Effector memory CD4-positive, alpha-beta T cell (primary cell): ENCODE measurements at places on chromosomes 2 and 18.

- no peaks in the 10 kb centered on the region for H3K36me3 ChIP-seq
- no peak overlapping the region for H3K4me3 ChIP-seq
- no peak overlapping the region for H3K27ac ChIP-seq
- no peak for DNase-seq
Observed at GRCh38 chr2:159635006-159635789, 18.9 kb upstream of the BAZ2B start.

DNA sequence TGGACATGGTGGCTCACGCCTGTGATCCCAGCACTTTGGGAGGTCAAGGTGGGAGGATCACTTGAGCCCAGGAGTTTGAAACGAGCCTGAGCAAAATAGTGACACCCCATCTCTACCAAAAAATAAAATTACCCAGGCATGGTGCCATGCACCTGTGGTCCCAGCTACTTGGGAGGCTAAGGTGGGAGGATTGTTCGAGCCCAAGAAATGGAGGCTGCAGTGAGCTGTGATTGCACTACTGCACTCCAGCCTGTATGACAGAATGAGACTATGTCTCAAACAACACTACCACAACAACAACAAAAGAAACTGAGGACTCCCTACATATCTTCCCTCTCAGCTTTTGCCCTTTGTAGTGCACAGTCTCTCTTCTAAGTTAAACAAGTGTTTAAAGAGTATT lies 53.3 kb upstream of the UPP2 start:
- DNase-seq: no peak
- H3K36me3 ChIP-seq: no peaks in the 10 kb centered on the region
- H3K27ac ChIP-seq: no peak overlapping the region
- no peaks in the 10 kb centered on the region for H3K4me1 ChIP-seq
- no peak overlapping the region for H3K4me3 ChIP-seq
- peaks cover 7% of the 10 kb centered on the region for H3K27me3 ChIP-seq

DNA sequence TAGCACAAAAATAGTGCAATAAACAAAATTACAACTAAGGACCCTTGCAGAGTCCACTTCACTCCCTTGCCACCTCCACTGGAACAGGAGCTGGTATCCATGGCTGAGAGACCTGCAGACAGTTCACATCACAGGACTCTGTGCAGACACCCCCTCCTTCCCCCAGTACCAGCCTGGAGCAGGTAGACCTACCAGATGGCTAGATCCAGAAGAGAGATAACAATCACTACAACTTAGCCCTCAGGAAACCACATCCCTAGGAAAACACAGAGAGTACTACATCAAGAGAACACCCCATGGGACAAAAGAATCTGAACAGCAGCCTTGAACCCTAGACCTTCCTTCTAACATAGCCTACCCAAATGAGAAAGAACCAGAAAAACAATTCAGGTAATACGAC lies 49.8 kb downstream of the FBXO15 start:
- no peak overlapping the region for H3K4me3 ChIP-seq
- peaks cover 5% of the 10 kb centered on the region for H3K27me3 ChIP-seq
- DNase-seq: no peak
- no peaks in the 10 kb centered on the region for H3K4me1 ChIP-seq

GRCh38 chr18:37476182-37476581 lies 89.4 kb downstream of the CELF4 start:
- H3K4me3 ChIP-seq: no peak overlapping the region
- no peaks in the 10 kb centered on the region for H3K27me3 ChIP-seq
- H3K4me1 ChIP-seq: no peaks in the 10 kb centered on the region
- H3K27ac ChIP-seq: no peak overlapping the region
- no peaks in the 10 kb centered on the region for H3K36me3 ChIP-seq

GRCh38 chr2:235146871-235147565 lies 195.2 kb downstream of the SH3BP4 start:
- H3K36me3 ChIP-seq: no peaks in the 10 kb centered on the region
- H3K27ac ChIP-seq: no peak overlapping the region
- DNase-seq: no peak
- H3K27me3 ChIP-seq: no peaks in the 10 kb centered on the region
- no peak overlapping the region for H3K4me3 ChIP-seq

DNA sequence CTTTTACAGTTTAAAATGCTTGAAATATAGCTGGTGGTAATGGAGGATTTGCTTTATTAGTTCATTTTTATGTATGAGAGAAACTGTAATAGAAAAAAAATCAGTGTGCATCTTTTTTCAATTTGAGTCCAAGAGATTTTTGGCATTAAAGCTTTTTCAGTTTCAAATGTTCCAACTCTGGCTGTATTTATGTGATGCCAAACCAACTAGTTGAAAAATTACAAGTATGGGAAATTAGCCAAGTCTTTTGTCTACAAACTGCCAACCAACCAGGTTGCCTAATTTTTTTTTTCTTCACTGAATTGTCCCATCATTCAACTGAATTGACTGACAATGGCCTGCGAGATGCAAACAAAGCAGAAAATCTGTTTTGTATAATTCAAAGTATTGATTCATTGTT lies 95.7 kb downstream of the ICOS start:
- no peak overlapping the region for H3K27ac ChIP-seq
- H3K4me1 ChIP-seq: no peaks in the 10 kb centered on the region
- H3K4me3 ChIP-seq: no peak overlapping the region
- DNase-seq: no peak
- H3K36me3 ChIP-seq: no peaks in the 10 kb centered on the region
- no peaks in the 10 kb centered on the region for H3K27me3 ChIP-seq

DNA sequence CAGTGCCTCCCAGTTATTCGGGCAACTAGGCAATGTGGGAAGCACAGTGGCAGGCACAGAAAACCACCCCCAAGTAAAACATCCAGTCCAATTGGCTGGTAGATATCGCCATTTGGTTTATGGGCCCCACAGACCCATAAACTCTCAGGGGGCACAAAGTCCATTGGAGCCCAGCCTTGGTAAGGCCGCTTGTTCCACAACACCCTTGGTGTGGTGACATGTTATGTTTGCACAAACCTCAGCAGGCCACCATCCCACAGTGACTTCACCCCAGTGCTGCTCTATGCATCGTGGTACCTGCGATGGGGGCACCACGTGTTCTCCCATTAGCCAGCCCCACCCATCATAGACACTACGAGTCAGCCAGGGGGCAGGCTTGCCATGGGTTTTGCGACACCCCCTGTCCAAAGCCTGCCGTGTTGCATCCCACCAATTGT lies 18.5 kb downstream of the PHOSPHO2 start:
- H3K27ac ChIP-seq: no peak overlapping the region
- H3K36me3 ChIP-seq: no peaks in the 10 kb centered on the region
- no peaks in the 10 kb centered on the region for H3K4me1 ChIP-seq
- H3K4me3 ChIP-seq: no peak overlapping the region
- DNase-seq: no peak

GRCh38 chr2:64656379-64656778 lies 2.7 kb upstream of the SERTAD2 start:
- DNase-seq: no peak
- H3K27ac ChIP-seq: no peak overlapping the region
- H3K36me3 ChIP-seq: no peaks in the 10 kb centered on the region
- peaks cover 14% of the 10 kb centered on the region for H3K4me1 ChIP-seq
- H3K4me3 ChIP-seq: no peak overlapping the region

DNA sequence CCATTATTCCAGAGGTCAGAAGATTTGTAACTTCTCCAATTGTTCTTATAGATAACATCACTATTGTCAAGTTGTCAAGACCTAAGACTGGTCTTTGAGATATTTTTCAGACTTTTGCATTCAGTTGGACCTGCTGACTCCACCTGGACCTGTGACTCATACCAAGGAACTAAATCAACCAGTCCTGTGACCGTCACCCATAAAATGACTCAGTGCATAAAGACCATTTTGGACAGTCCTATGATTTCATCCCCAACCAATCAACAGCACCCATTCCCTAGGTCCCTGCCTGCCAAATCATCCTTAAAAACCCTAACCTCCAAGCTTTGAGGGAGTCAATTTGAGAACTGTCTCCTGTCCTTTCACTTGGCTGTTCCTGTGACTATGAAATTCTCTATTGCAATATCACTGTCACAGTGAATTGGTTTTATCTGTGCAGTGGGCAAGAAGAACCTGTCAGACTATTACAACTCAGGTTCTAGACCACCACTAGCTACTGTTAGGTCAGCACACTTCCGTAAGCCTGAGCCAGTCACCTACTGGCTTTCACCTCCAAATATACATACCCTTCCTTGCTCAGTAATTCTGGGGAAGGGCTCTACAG lies 17.1 kb downstream of the DPP4 start:
- H3K27ac ChIP-seq: no peak overlapping the region
- no peaks in the 10 kb centered on the region for H3K27me3 ChIP-seq
- H3K36me3 ChIP-seq: no peaks in the 10 kb centered on the region
- no peak for DNase-seq
- peaks cover 10% of the 10 kb centered on the region for H3K4me1 ChIP-seq

DNA sequence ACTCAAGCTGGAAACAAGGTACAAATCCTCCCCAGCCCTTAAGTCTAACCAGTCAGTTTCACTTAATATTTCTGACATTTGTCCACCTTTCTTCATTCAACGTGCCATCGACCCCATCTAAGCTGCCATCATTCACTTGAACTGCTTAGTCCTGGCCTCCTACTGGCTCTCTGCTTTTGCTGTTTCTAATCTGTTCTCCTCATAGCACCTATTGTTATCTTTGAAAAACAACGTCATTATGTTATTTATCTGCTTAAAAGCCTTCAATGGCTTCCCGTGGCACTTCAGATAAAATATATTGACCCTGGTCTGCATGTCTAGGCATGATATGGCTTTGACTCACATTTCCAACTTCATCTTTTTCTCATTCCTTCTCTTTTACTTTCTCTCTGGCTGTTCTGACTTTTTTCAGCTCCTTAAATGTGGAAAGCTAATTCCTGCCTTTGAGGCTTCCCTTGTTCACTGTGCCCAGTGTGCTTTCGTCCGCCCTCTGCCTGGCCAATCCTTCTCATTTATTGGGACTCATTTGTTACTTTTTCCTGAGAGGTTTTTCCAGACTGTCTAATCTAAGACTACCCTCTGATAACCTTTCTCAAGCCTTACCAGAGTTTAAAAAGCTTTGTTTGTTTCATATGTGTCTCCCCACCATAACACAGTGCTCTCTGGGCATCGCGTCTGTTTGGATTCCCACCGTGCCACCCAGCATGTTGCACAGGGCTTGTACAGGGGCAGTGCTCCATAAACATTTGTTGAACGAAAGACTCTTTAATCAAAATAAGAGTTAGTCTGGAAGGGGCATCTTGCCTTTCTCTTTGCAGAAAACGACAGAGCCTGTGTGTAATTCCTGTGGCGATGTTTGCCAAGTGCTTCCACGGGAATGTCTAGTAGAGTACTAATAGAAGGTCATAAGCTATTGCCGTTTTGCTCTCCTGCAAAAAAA lies 183.9 kb downstream of the FMNL2 start:
- no peaks in the 10 kb centered on the region for H3K36me3 ChIP-seq
- no peaks in the 10 kb centered on the region for H3K4me1 ChIP-seq
- H3K4me3 ChIP-seq: no peak overlapping the region
- no peak overlapping the region for H3K27ac ChIP-seq
- no peak for DNase-seq

DNA sequence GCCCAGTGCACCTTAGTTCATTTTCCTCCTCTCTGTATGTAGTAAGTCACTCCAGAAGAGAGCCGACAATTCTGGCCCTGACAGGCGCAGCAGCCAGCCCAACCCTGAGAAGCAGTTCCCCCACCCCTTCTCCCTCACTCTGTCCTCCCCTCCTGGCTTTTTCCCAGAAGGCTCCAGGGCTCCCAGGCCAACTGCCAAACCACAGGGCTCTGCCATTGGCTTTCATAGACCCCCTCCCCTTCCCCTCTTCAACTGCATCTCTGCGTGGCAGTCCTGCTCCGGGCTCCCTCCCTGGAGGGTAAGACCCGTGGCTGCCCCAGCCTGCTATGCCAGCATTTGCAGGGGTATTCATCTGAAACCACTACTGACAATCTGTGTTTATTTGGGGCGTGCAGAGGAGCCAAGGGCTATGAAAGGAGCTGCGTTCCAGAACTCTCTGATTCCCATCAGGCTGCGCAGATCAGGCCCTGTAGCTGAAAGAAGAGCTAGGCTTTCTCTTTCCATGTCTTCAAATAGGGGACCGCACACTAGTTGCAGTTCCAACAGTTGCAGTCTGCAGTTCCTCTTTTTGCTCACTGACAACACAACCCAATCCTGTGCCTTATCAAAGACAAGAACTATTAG lies 388.6 kb upstream of the TNP1 start:
- no peak for DNase-seq
- H3K4me1 ChIP-seq: no peaks in the 10 kb centered on the region
- no peak overlapping the region for H3K4me3 ChIP-seq
- no peaks in the 10 kb centered on the region for H3K27me3 ChIP-seq
- no peak overlapping the region for H3K27ac ChIP-seq

DNA sequence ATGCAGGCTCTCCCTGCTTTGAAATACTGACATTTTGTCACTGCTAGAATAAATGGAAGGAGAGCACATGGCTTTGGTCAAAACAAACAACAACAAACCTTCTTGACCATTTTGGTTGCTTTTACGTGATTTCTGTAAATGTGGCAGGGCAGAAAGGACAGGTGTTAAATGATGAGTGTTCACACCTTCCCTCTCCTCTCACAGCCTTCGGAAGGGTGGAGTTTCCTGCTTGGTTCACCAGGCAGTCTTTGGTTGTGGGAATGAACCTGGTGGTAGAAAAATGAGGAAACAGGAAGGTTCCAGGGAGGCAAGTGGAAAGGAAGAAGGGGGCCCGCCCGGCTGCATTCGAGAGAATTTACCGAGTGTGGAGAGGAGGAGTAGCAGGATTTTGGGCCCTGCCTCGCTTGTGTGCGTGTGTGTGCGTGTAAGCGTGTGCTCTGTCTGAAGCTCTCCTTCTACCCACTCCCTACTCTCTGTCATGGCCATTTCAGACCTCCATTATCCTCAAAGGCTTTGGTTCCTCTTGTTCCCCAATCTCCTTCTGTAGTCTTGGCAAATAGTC lies 23.7 kb upstream of the SPP2 start:
- H3K27me3 ChIP-seq: no peaks in the 10 kb centered on the region
- H3K36me3 ChIP-seq: no peaks in the 10 kb centered on the region
- no peak overlapping the region for H3K4me3 ChIP-seq
- H3K4me1 ChIP-seq: peaks cover 36% of the 10 kb centered on the region
- DNase-seq: no peak

DNA sequence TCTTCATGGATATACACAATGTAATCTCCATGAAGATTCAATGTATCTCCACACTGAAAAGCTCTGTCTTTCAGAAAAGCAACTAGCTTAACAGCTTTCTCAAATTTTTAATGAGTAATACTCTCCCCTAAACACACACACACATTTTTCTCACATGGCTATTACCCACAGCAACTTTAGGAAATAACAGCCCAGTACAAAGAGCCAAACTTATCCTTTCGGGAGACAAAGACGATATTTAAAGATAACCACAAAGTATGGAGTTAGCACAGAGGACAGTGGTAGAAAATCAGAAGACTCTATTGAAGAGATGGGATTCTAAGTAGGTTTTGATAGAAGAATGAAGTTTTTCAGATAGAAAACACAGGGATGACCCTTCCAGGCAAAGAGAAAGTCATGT lies 394.9 kb upstream of the TRIB2 start:
- H3K4me3 ChIP-seq: no peak overlapping the region
- no peaks in the 10 kb centered on the region for H3K4me1 ChIP-seq
- no peak overlapping the region for H3K27ac ChIP-seq
- no peaks in the 10 kb centered on the region for H3K27me3 ChIP-seq
- no peak for DNase-seq
